Caki2 (cell line): ENCODE measurements at places on chromosomes 4 and X.
A peak's percentile ranks its signal among the peaks of the same experiment; 100 is the strongest.

DNA sequence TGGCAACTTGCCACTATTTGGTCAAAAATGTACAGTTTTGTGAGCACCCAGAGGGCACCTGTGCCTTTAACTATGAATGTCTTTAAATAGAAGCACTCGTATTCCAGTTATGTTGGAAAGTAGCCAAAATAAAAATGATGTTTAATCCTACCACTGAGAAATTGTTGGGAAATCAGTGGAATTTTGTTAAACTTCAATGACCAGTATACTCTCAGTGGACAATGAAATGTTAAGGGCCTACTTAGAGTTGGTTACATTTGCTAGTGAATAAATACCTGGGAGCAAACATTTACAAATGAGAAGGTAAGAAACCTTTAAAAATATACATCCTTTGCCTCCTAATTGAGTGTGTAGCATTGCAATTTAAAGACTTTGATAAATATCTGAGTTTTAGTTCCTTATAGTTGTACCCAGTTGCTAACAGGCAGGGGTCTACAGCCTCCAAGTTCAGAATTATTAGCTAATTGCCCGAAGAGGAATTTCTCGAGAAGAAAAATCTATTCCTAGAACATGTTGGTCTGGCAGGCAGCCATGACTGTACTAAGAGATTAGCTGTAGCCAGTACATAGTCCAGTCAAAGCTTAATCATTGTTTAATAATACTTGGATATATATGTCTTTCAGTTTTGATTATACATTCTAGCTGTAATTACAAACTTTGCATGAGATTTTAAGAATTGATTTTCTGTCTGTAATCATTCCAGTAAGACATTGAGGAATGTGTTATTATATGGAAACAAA lies 93.2 kb downstream of the IL1RAPL2 start:
- DNase-seq = no peak

DNA sequence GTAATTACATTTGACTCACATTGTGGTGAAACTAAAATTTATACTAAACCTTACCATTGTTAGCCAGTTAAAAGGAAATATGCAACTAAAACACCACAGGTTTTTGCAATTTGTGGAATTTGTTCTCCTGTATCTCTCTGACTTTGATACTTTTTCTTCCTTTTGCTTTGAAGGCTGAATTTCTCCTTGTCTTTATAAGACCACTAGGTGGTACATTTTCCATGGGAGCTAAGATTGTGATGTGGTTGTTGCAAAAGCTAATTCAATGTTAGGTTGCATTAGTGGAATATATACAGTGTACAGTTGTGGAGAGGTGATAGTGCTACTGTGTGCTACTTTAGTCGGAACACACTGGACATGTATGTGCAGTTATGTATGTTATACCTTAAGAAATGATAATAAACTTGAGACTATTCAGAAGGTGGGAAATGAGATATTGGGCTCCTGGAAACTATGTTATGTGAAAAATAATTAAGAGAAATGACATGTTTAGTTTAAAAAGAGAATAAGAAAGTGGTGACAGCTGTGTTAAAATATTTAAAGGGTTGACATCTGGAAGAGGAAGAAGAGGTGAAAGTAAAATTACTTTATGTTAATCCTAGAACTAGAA lies 70.3 kb downstream of the ARL9 start:
- peak; percentile 19 for DNase-seq

DNA sequence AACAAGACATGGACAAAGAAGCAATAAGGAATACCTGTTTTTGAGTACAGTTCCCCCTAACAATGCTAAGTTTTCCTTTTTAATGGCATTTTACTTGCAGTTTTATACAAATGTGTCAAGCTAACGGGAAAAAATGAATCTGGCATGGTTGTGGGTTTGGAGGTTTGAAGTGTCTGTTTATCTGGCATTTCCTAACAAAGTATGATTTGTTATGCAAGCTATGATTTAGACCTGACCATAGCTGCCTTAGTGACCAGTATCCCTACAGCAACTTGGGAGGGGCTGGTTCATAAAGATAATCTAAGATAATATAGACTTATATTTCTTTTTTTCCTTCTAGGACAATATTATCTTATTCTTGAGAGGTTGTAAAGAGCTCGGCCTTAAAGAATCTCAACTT lies 60.6 kb downstream of the LIMCH1 start:
- DNase-seq = no peak

GRCh38 chr4:24801136-24801855 lies 5.9 kb downstream of the SOD3 start:
- DNase-seq = no peak

GRCh38 chr4:20217521-20217920 lies 34.2 kb upstream of the SLIT2 start:
- no peak for DNase-seq

- DNase-seq = no peak
These were observed 12.6 kb downstream of the CAPN6 start for GRCh38 chrX:111257733-111258132.

- DNase-seq = peak; percentile 42
These were observed 105.4 kb upstream of the TBC1D9 start for GRCh38 chr4:140861359-140862176.

DNA sequence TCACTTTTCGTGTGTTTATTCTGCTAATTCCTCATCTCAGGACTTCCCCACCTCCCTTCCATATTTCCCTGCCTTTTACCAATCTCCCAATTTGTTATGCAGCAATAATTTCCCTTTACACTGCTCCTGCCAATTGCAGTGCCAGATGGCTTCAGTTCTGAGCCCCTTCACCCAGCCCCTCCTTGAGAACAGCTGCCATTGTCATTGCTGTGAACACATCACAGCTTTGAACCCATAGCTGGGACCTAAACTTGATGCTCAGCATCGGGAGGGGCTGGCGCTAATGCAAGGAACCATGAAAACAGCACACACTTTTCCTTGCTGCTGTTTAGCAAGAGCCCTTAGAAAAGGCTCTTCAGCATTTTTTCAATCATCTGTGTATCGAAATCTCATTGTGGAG lies 104.9 kb downstream of the ALPK1 start:
- DNase-seq = no peak

GRCh38 chrX:149825424-149825823 lies 43.7 kb downstream of the MAGEA9 start:
- DNase-seq = no peak

DNA sequence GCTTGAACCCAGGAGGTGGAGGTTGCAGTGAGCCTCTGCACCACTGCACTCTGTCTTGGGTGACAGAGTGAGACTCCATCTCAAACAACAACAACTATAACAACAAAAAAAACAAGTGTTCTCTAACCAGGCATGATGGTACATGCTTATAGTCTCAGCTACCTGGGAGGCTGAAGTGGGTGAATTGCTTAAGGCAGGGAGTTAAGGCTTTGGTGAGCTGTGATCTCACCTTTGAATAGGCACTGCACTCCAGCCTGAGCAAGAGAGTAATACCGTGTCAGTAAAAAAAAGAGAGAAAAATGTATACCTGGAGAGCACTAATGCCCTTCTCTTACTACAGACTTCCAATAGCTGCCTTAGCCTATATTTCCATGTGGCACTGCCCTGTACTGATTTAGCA lies 18.9 kb upstream of the USP9X start:
- DNase-seq = no peak

GRCh38 chr4:8383451-8384160 lies 56.9 kb downstream of the ACOX3 start:
- no peak for DNase-seq

DNA sequence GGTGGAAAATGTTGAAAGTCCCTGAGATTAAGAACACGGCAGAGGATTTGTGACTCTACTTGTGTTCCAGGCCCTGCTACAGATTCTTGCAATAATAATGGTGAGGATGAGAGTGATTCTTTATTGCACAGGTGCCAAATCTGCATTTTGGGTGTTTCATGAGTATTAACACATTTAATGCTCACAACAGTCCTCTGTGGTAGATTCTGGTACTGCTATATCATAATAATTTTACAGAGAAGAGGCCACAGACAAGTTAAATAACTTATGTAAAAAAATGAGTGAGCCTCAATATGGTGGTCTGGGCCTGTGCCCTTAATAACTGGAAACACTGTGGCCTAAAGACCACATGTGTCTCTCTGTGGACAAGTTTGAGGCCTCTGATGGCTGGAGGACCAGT lies 124.3 kb downstream of the C4orf33 start:
- DNase-seq = no peak

DNA sequence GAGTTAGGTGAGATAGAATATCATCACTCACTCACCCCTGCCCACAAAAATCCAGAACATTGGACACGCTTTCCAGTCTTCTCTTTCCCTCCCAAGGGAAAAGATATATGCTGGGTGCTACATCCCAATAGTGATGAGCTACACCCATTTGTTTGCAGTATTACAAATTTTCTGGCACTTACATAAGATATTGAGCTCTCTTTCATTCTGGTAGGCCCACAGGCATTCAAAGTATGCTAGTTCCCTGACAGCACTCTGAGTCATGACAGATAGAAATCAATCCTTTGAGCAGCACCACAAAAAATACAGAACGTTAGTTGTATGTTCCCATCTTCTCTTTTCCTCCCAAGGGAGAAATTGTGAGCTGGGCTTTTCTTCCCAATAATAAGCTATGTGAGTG lies 477.6 kb upstream of the GRID2 start:
- no peak for DNase-seq

- DNase-seq = no peak
These were observed 330.9 kb downstream of the ARHGAP24 start for GRCh38 chr4:85805891-85806290.

- no peak for DNase-seq
These were observed 221.2 kb downstream of the LDB2 start for GRCh38 chr4:16677001-16677944.

DNA sequence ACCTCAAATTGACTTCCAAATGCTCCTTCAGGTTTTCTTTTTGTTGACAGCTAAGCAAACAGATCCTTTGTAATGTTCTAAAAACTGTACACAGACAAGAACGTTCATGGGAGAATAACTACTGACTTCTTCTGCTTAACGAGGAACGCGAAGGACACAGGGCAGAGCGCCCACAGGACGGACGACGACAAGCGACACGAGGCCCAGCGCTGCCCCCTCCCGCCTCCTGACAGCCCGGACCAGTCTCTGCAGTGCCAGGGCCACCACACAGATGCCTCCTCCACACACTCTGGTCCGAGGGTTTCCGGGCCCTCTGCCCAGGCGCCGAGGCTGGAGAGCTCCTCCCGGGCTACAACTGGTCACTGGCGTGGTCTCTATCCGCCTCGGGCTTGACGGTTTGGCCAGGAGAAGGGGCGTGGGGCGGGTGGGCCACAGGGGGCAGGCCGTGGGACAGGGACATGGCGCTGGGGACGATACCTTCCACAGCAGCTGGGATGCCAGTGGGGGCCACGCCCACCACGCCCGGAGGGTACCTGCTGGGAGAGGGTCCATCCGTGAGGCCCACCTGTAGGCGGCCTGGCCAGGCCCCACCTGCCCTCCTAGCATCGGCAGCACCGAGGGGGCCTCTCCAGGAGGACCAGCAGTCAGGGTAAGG lies 36.9 kb downstream of the CTBP1 start:
- no peak for DNase-seq

DNA sequence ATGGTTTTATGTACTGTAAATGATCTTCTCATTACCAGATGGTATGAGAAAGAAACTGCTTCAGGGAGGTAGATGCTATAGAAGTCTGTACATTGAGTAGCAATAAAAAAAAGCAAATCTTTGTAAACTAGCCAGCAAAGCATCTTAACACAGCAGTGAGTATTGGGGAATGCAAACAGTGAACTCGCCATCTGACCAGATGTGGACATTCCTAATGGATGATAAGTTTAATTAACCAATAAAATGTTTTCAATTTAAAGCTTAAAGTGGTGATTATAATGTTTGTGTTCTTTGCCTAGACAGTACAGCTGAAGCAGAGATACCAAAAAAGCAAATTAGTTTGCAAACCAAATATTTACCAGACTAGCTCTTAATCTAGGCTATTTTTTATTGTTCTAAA lies 1144.2 kb downstream of the FAT4 start:
- DNase-seq = no peak

GRCh38 chrX:103584596-103584995 lies 719 bp upstream of the TCEAL4 start:
- DNase-seq = peak; percentile 3

DNA sequence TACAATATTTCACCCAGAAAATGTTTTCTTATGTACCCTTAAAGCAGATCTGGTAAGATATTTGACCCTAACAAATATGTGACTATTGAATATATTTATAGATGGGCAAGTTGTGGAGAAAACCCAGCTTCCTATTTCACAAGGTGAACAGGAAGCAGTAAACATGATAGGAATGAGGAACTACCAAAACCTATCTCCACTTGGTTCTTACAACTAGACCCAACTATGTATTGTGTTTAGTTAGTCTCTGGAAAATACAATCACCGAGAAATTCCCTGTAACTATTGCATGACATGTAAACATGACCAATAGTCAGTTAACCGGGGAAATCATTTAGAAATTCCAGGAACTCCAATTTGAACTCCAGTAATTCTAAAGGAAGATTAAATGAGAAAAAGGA lies 8.4 kb upstream of the RXFP1 start:
- no peak for DNase-seq

DNA sequence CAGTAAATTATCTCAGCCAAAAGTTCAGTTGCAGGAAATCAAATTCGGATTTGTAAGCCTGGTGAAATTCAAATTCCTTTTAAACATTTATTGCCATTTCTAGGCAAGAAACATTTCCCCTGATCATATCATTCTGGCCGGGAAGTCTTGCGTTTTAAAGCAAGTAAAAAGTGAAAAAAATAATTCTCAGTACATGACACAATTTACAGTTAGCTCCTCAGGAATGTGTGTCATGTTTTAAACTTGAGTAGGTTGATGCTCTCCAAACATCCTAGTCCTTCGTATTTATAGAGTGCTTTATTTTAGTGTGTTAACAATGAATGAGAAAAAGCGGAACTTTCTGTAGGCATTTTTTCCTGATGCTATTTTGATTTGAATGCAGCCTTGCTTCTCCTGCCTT lies 158.3 kb upstream of the SCML1 start:
- no peak for DNase-seq

DNA sequence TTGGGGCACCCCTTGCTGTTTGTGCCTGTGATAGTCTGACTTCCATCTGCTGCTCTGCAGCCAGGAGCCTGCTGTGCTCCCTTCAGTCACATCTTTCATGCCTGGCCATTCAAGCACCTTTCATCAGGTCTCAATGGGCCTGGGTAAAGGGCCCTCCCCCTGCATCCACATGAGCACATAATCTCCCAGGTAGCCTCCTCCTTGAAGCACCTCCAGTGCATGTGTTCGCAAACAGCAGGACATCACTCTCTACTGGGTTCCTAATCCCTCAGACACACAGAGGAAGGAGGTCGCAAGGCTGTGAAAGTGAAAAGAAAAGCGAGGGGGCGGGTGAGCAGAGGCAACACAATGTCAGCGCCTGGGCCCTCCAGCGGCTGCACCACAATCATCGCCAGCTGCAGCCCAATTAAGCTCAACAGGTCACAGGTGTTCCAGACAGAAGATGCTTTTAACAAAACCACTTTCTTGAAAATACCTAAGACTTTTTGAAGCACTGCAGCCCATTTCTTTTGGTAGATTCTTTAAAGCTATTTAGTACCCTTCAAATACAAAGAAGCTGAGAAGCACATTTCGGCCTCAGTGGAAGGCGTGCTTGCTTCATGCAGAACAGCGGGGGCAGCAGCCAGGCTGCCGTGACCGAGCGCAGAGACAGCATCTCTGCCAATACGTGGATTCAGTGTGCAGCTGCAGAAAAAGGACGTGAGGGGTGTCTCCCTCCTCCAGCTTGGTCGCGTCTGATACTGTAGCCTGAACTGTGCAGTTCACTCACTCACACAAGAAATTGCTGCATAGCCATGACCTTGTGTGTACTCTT lies 92.2 kb upstream of the SPRY1 start:
- no peak for DNase-seq
